NCI-H1417 (cell line): ENCODE measurements at places on chromosomes 12 and 14.

DNA sequence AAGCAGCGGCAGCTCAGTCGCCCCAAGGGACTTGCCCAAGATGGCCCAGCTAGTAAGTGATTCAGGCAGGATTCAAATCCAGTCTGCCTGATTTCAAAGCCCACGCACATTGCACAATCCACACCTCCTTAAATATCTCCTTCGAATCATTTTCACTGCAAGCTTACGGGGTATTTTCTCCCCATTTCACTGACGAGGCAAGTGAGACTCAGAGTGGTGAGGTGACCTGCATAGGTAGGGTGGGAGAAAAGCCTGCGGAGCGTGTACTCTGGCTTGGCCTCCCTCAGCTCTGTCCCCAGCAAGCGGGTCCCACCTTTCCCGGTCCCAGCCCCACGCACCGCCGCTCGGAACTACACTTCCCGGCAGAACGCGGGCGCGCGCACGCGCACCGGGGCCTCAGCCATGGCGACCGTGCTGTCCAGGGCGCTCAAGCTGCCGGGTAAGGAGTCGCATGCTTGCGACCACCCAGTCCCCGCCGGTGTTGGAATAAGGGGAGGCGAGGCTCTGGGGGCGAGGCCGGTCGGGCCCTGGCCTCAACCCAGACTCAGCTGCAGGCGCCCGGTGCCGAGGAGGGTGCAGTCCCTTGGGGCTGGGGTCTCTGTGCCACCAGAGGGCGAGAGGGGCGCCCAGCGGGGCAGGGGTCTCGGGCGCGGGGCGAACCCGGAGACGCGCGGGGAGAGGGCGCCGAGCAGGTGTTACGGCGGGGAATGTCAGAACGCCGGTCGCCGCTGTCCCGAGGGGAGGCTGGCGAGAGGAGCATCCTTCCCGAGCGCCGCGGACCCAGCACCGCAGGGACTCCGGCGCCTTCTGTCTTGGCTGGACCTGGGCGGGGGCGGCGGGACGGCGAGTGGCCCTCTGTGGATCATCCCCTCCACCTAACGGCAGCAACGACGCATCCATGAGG is at the start of gene FAM234B:
Gene FAM234B (plus strand): TSS at position 380 of the 904 bp plus-strand sequence. CDS start 23 bp downstream, at position 403.
- DNase-seq = peak; percentile 82

DNA sequence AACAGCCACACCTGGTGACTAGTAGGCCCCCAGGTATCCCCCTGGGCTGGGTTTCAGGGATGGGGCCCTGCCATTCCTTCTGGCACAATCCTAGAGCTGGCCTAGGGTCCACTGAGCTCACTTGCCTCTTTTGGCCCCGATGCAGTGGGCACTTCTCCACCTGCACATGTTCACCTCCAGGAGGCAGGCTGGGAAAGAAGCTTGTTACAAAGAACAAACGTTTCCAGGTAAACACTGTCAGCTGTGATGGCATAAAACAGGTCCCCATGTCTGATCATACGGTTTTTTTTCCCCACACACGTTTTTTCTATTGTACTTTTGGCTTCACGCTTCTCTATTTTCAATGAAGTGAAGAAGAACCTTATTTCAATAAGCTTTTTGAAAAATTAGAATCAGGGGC is 15.8 kb upstream of the HVCN1 start:
- DNase-seq = peak; percentile 79

DNA sequence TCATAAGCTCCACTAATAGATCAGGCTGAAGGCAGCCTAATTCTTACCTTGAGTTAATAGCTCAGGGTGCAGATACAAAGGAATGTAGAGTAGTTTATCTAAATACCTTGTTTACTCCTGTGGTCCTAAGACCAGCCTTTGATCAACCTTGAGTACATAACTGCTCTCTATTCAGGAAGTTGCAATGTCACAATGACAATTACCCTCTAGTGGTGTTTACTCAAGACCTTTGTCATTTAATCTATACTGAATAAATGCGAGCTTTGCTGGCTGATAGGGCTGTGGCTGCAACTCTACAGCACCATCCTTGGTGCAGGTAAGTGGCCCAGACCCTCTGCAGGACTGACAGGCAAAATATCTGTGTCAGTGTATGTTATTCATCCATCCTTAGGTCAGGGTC is 282.7 kb downstream of the ATXN7L3B start:
- no peak for DNase-seq

- DNase-seq = no peak
These were observed 34.0 kb downstream of the PYM1 start for GRCh38 chr12:55893723-55894122.

DNA sequence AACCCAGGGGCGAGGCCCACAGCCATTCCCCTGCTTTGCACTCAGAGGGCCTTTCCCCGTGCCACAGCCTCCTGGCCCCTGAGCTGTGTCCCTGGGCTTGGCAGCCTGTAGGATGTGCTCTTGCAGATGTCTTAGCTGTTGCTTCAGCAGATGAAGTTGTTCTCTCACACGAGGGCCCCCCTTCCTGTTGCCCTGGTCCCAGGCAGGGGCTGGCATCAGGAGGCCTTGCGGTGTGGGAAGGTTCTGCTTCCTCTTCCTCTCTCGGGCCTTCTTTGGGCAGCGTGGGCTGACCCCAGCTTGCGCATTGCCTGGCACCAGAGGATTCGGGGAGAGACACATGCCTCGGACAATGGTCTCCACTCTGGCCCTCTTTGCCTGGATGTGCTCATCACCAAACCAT is 12.7 kb downstream of the PROX2 start:
- no peak for DNase-seq

GRCh38 chr12:26870491-26871419 is 37.8 kb upstream of the ITPR2 start:
- peak; percentile 73 for DNase-seq

GRCh38 chr14:39974036-39974435 is 541.8 kb upstream of the FBXO33 start:
- DNase-seq = no peak

GRCh38 chr12:86264451-86265328 is 8.5 kb upstream of the MGAT4C start:
- DNase-seq = peak; percentile 86

DNA sequence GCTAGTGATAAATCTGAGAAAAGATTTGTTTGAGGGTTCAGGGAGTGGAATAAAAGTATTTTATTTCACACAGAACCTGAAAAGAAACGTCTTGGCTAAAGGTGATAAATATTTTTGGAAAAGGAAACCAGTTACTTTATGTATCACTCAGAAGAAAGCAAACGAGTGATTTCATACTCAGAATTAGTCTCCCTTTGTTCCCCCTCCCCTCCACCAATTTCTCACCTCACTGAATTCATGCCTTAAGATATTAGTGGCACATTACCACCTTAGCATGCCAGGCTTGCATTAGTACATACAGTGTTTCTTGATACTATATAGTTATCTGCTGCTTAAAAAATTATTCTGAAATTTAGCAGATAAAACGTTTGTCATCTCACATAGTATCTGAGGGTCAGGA is 28.2 kb downstream of the G2E3 start:
- DNase-seq = no peak

- no peak for DNase-seq
These were observed 40.2 kb upstream of the APPL2 start for GRCh38 chr12:105275997-105276733.

- DNase-seq = no peak
These were observed 549 bp downstream of the GPHN start for GRCh38 chr14:66508547-66508845.

DNA sequence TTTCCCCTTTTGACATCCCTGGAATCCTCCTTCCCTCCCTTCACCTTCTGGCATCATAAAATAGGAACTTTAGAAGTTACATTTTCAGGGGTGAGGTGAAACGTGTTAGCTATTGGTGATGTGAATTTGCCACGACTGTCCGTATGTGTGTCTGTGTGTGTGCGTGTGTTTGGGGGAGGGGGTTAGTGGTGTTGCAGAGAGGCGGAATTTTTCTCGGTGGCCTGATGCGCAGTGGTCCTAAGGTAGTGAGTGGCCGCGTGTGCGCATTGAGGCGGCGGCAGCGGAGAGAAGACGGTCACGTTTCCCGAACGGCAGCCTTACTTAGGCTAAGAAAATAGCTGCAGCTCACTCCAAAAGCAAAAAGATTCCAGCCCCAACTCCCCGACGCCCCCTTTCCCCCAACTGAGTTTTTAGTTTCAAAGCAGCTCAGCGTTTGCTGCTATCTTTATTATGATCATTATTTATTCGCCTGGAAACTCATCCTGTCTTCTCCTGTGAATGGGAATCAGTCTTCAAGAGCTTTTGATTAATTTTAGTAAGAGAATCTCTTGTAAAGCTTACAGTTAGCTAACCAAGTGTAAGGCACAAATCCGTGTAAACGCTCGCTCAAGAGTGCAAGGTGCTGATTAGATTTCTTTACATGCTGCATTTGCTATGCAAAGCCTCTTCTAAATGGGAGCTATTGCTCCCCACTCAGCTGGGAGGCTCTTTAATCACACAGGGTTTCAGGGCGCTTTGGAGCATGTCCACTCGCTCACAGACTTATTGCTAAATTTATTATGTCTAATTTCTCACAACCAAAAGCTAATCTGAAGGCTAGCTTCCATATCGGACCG is 4.7 kb downstream of the FLRT2 start:
- DNase-seq = no peak

DNA sequence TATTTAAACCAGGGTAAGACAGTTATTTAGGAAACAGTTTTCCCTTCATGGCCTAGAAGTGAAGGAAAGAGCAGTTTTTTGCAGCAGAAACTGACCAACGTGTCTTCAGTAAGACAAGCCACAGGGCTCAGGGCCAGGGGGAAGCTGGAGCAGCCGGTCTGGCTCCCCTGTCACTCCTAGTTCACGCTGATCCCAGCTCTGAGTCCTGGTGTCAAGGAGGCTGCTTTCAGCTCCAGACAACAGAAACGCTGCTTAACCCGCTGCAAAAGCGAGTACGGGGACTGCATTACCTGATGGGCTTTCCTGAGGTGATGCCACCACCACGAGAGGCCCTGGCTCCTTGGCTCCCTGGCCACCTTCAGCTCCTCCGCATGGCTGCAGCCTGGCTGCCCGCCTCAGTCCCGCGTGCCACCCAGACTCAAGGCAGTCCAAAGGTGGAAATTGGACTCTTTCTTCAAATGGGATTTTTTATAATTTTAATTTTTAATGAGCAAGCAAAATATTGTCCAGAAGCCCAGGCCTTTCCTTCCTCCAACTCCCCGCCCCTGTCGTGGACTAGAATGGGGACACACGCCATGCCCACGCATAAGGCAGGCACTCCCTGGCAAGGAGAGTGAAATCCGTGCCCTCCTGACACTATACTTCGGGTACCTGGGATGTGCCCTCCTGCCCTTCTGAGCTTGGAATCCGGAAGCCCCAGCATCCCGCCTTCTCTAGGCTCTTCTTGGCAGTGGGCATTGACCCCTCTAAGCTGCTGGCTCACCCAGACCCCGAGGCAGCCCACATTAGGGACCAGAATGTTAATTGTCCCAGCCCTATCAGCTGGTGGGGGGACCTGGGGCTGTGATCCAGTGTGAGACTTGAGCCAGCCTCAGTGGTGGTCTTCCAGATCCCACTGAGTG is 85.0 kb downstream of the PAPOLA start:
- DNase-seq = peak; percentile 30

DNA sequence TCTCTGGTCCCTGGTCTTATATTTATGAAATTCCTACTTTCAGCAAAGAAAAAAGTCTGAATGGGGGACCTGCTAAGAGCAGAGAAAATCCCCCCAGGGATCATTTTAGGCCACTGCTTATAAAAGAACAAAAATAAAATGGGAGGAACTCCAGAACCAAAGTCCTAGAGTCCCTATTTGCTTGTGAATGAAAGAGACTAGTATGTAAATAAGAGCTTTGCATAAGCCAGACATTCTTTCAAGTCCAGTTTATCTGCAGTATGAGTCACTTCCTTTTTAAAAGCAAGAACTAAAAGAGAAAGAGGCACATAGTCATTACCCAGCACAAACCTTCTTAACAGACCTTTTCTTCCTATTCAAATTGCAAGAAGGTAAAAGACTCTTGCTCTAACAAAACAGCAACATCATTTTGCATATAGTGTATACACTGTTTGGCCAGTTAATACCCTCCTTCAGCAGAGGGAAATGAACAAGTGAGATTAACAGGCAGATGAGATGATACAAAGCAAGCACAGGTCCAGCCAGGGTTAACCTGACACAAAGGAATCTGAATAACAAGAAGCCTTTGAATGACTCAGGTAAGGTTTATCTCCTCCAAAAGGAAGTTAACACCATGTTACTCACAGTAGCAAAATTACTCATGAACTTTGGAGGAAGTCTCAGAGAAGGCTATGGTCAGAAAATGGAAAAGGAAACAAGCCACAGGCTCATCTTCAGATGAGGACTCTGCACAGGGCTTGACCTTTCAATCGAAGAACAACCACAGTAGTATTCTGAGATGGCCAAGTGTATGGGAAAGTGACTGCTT is 87.3 kb downstream of the PHLDA1 start:
- no peak for DNase-seq

- DNase-seq = no peak
These were observed 13.1 kb downstream of the NT5DC3 start for GRCh38 chr12:103827911-103828391.

DNA sequence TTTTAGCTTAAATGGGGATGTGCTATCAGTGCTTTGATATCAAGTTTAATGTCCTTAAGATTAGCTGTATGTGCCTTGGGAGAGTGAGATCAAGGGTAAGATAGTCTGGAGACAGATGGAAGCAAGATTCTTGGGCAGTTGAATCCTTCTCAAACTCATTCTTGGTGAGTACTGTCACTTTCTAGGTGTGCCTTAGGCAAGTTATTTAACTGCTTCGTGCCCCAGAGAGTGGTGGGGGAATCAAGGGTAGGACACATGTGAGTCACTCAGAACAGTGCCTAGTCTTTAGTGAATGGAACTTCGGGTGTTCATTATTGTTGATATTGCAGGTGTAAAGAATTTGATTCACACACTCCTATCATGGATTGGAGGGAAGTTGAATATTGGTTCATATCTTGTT is 803.7 kb downstream of the DIO2 start:
- DNase-seq = no peak

- DNase-seq = no peak
These were observed 74.9 kb downstream of the PDE3A start for GRCh38 chr12:20443255-20443654.

DNA sequence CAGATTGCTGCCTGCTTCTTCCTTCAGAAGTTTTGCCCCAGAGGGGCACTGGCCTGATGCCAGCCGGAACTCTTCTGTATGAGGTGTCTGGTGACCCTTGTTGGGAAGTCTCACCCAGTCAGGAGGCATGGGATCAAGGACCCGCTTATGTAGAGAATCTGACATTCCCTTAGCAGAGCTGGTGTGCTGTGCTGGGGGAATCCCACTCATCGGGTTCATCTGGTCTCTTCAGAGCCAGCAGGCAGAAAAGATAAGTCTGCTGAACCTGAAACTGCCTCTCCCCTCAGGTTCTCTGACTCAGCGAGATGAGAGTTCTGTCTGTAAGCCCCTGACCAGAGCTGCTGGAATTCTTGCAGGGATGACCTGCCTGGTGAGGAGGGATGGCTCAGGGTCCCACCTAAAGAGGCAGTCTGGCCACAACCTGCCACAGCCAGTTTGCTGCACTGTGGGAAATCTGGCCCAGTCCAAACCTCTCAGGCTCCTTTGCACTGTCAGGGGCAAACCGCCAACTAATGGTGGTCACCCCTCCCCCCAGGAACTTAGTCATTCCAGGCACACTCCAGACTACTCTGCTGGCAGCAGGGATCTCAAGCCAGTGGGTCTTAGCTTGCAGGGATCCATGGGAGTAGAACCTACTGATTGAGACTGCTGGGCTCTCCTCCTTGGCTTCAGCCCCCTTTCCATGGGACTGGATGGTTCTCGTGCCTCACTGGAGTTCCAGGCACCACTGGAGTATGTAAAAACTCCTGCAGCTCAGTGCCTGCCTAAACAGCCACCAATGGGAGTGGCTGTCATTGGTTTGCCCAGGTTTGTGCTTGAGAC is 4.1 kb downstream of the CLEC2D start:
- DNase-seq = no peak

GRCh38 chr12:62924084-62924483 is 10.9 kb downstream of the PPM1H start:
- no peak for DNase-seq
